Activated CD4-positive, alpha-beta T cell treated with anti-CD3 and anti-CD28 coated beads, Interleukin-2, amount 50 U/mL, for 4 hours (primary cell): ENCODE measurements at places on chromosomes 11 and 22.

DNA sequence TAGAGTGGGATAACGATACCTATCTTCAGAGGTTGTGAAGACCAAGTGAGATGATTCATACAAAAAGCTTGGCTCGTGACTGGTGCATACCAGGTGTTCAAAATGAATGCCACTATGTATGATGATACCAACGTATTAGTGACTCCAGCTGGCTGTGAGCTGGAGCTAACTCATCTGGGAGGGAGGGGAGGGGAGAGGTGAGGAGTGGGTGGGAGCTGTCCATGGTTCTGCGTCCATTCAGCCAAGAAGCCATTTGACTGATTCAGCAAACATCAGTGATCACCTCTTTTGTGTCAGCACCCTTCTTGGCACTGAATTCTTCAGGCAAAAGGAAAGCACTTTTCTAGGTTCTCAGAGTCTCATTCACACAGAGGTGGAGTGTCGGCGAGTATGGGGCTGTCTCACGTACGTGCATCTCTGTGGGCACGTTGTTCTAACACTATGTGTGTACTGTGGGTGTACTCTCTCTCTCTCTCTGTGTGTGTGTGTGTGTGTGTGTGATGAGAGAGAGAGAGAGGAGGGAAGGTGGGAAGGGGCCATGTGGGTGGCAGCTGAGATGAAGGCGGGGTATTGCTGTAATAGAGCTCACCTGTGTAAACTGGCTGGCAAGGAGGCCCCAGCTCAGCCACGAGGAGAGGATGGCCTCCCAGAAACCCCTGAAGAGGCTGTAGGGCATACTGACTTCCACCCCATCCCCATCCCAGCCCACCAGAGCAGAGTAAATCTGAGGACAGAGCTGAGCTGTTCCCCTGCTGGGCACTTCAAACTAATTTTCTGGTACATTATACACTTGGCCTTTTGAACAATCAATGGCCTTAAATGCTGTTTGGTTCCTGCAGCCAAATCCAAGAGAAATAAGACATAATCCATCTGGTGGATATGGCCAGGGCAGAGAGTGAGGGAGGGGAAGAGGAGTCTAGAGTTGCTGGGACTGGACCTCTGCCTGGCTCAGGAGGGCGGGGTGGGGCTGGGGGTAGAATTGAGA, 96.1 kb upstream of the THY1 start:
- no peak for DNase-seq

GRCh38 chr11:120546312-120547205, 35.0 kb downstream of the GRIK4 start:
- no peak for DNase-seq

DNA sequence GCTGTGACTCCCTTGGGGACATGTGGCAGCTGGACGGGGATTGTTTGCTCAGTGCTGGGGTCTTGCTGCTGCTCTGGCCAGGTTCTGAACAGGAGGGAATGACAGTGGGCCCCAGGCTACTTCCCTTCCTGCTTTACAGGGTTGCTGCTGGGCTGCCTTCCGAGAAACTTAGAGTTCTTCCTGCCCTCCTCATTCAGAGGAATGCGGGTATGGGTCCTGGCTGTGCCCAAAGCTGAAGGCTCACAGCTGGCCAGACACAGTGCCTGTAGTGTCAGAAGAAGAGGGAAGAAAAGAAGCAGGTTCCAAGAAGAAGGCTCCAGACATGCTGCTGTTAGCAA, 108.3 kb upstream of the PARVA start:
- DNase-seq, result no peak

- no peak for DNase-seq
Measured at GRCh38 chr11:849104-849824, 6.6 kb downstream of the TSPAN4 start.

DNA sequence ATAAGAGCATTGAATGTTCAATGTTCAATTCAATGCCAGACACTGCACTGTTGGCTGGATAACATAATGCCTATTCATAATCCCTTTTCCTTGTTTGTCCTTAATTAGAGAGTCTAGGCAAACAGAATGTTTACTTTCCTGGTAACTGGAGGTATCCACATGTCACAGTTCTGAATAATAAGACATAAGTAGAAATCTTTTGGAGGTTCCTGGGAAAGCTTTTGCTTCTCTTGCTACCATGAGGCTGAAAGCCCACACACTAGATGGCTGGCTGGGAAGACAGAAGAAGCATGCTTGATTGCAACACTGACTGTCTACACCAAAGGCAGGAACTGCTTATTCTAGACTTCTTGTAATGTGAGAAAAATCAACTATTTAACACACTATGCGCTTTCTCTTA, 79.5 kb downstream of the GAB2 start:
- DNase-seq, result no peak

DNA sequence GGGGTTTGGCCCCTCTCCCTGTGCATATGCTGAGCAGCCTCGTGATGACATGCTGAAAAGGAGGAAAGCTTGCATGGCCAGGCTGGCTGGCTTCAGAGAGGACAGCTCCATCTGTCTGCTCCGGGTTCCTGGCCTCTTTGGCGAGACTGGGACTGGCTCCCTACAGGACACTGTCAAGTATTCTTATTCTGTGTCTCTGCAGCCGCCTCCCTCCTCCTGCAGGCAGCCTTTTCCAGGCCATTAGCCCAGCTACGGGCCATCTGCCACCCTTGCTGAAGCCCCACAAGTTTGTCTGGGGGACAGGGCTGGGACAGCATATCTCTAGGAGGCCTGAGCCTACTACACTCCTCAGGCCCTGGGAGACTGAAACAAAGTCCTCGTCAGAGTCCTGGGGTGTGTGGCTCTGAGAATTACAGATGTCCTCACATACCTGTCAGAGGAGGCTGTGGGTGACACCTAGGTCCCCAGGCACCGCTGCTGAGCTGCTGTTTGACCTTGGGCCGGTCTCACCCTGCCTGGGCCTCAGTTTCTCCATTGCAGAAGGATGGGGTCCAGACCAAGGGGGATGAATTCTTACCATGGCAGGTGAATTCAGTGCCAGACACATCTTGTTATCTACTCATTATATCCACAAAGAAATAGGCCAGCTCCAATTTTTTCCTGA, 11.0 kb downstream of the MRGPRG start:
- no peak for DNase-seq

- DNase-seq, result no peak
Measured at GRCh38 chr22:44151676-44152075, 29.0 kb upstream of the PARVG start.

DNA sequence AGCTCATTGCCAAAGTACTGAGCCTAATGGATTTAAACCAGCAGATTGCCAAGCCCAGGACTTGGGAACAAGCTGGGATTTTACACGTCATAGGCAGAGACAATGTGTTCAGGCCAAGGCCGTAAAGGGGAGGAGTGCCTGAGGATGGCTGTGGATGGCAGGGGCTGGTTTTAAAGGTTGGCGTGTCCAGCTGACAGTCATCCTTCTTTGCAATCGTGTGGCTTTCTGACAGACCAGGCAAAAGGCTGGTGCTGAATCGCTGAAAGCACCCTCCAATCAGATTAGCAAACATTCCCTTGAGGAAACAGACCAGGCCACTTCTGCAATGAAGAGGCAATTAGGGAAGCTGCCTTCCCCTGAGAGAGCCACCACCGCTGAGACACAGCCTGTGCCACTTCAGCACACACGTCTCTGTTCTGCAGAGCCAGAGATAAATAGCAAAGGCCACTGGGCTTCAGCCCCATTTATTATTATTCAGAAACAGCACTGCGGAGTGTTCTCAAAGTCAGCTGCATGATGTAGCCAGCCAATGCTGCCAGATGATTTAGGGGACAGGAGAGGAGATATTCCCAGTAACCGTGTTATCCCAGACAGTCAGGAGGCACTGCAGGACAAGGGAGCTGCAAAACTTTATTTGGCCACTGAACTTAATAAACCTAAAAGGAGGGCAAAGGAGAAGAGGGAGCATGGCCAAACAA, 54.2 kb upstream of the CSNK2A3 start:
- no peak for DNase-seq

- no peak for DNase-seq
Measured at GRCh38 chr11:93732237-93732892, 8.9 kb downstream of the TAF1D start.

- DNase-seq, result no peak
Measured at GRCh38 chr22:26471522-26471921, 12.1 kb downstream of the HPS4 start.

- no peak for DNase-seq
Measured at GRCh38 chr11:117671370-117671769, 125.6 kb downstream of the DSCAML1 start.

DNA sequence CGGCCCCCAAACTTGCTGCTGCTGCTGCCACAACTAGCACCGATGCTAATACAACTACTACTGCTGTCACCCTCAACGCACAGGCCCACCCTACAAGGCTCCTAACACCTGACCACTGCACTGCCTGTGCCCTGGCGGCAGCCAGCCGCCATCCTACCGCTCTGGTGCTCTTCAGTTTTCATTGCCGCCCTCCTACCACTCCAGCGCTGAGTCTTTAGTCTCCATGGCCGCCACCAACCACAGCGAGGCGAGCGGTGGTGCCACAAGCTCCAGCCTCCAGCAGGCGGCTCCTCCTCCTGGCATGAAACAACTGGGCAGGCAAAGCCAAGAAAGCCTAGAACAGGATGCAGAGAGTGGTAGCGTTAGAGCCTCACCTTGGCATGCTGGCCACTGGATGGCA, 5.0 kb upstream of the RFPL3 start:
- DNase-seq, result no peak

- no peak for DNase-seq
Measured at GRCh38 chr11:111554532-111554931, 14.0 kb downstream of the LAYN start.

GRCh38 chr11:112841729-112842128, 119.5 kb upstream of the NCAM1 start:
- DNase-seq, result no peak

GRCh38 chr11:28615542-28615941, 507.4 kb downstream of the METTL15 start:
- DNase-seq, result no peak

GRCh38 chr22:29457730-29458129, 19.3 kb downstream of the RFPL1 start:
- DNase-seq, result no peak

DNA sequence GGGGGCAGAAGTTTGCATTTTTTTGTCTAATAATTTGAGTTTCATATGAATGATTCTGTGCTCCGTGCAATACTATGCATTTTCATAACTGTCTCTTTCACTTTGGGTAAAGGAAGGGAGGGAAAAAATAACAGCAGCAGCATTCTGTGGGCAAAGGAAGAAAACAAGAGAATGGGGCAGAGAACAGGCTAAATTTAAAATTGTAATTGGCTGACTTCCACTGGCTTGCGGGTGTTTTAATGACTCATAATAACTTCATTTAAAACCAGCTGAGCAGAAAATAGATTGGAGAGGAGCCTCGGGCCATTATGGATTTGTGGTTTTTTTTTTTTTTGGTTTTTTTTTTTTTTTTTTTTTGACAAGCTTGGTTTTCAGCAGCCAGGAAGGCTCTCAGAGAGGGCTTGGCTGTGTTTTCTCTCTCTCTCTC, 107.4 kb downstream of the ZBTB16 start:
- DNase-seq, result no peak

GRCh38 chr11:46612326-46612725, 4.7 kb downstream of the HARBI1 start:
- DNase-seq, result no peak

GRCh38 chr11:94739331-94739730, 28.8 kb upstream of the AMOTL1 start:
- DNase-seq, result no peak

DNA sequence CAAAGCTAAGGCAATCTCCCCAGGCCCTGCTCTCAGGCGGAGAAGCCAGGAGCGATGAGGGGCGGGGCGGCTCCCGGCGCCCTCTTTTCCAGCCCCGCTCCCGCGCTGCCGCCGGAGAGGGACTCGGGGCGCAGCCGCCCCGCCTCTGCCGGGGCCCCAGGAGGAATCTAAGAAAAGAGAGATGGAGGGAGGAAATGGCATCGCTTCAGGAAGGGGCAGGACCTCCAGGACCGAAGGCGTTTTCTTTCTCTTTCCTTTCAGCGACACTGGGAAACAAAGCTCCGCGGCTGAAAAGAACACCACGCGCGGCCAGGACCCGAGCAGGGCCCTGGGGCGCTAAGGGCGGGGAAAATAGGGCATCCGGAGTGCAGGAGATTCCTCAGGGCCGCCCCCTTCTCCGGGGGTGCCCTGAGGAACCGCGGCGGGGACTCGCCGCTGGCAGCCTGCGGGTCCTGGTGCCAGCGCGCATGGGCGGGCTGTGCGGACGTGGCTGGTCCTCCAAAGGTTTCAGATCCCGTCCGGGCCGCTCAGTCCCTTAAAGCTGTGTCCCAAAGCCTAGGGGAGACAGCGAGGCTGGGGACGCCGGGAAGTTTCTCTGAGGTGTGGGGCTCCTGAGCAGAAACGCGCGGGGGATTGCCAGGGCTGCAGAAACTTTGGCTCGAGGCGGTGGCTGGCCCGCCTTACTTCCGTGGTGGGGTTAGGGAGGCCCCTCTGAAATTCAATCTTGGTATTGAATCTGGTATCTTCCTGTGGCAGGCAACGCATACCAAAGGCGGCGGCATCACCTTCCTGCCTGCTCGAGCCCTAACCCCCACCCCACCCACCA, 2.8 kb upstream of the BSX start:
- DNase-seq, result no peak

GRCh38 chr22:46087816-46088277, 62.5 kb upstream of the PPARA start:
- DNase-seq, result no peak

DNA sequence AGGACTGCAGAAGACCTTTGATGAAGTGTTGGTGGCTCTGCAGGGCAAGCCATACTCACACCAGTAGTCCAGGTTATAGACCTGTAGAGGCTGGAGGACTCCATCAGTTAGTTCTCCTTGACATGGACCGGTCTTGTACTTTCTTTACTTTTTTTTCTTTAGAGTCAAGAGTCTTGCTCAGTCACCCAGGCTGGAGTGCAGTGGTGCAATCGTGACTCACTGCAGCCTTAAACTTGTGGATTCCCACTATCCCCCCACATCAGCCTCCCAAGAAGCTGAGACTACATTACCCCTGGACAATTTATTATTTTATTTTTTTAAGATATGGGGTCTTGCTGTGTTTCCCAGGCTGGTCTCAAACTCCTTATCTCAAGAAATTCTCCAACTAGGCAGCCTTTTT, 49.6 kb upstream of the E2F8 start:
- no peak for DNase-seq

- no peak for DNase-seq
Measured at GRCh38 chr11:34613552-34614056, 7.3 kb upstream of the EHF start.

- no peak for DNase-seq
Measured at GRCh38 chr11:27497284-27497866, 9.2 kb downstream of the LIN7C start.
